ENCODE measurements at places on chromosomes 12 and 14.

- DNase-seq, result no peak
Measured at GRCh38 chr12:80625901-80626300, 81.5 kb upstream of the MYF6 start.

- no peak for DNase-seq
Measured at GRCh38 chr12:90075685-90076084, 367.0 kb upstream of the ATP2B1 start.

DNA sequence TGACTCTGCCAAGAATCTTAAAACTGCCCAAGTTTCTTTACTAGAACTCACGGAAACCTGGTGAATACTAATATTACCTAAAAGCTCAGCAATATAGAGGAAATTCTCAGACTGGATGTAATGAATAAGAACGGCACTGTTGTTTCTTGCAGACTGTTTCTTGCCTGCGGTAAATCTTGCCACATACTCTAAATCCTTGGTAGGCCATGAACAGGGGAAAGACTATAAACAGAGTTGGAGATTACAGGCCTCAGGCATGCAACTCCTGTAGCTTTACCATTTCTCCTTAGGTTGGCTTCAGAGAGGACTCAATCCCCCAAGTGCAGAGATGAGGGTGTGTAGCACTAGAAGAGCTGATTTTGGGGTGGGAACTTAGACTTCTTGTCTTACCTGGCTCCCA, 1.1 kb downstream of the ALDH6A1 start:
- no peak for DNase-seq

GRCh38 chr14:92532490-92533163, 19.0 kb downstream of the RIN3 start:
- no peak for DNase-seq

GRCh38 chr12:64810831-64811230, 13.6 kb upstream of the TBC1D30 start:
- no peak for DNase-seq

DNA sequence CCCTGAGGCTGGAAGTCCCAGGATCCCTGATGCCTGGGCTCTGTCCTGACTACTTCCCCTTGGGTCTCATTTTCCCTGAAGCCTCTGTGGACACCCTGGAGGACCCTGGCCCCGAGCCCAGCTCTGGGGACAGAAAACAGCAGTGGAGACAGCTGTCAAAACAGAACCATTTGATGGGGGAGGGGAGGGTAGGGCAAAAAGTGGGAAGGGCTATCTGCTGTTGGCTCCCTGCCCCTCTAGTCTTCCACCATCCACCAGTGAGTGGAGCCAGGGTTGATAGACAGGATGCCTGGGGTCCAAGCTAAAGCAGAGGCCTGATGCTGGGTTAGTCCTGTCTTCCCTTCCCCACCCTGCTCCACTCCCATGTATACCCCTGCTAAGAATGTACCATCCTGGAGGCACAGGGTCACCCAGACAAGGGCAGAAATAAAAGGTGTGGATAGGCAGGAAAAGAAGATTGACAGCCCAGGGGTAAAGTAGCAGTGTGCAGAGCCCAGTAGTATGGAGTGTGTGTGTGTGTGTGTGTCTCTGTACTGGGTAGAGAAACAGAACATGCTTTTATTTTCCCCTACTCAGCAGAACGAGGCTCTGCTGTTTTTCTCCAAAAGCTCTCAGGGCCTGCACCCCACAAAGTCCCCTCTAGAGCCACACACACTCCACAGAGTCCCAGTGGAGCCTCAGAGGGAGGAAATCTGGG, 9.8 kb downstream of the ZNF385A start:
- no peak for DNase-seq

DNA sequence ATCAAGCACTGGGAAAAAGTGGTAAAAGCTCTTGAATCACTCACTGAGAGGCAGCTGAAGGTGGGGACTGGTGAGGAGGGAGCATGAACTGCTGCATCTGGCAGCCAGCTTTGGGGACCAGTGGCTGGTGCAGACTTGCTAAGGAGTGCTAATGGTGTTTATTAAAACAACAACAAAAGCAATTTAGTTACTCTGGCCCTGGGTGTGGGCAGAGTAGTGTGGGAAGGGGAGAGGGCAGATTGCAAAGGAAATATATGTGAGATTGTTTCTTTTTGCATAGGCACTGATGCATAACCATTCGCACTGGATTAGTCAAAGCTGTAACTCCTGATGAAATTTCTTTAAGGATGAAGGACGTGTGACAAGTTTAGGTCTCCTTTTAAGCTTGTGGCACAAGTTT, 8.1 kb downstream of the TXNRD1 start:
- no peak for DNase-seq

DNA sequence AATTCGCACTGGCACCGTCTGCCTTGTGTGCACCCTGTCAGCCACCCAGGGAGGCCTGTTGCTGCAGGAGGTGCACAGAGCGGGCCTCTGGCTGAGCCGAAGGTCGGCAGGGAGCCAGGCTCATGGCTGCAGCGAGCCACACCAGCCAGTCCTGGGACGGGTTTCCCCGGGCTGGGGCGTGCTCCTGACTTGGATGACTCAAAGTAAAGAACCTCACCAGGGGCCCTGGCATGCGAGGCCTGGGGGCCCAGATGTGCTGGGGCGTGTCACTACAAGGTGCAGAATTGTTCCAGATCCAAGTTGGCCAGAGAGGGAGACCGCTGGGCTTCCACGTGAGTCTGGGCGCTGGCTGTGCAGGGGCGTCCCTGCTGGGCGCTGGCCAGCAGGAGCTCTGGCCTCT, 34.5 kb downstream of the FBRSL1 start:
- DNase-seq, result no peak

DNA sequence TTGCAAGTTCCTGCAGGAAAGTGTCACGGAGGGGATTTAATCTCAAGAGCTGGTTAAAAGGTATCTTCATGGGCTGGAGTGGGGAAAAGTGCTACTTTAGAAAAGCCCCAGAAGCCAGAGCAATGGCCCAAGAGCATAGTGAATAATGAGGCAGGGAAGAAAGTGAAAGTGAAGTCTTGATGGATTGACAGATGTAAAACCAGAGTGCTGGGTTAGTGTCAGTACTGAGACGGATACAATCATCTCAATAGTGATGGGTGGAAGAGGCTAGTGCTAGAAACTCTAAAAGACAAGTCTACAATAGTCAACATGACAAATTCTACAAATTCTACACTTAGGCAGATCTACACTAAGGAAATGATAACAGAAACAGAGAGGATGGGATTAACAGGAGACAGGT, 68.1 kb downstream of the CIT start:
- no peak for DNase-seq

- DNase-seq, result no peak
Measured at GRCh38 chr12:52313926-52314325, 7.3 kb downstream of the KRT83 start.

DNA sequence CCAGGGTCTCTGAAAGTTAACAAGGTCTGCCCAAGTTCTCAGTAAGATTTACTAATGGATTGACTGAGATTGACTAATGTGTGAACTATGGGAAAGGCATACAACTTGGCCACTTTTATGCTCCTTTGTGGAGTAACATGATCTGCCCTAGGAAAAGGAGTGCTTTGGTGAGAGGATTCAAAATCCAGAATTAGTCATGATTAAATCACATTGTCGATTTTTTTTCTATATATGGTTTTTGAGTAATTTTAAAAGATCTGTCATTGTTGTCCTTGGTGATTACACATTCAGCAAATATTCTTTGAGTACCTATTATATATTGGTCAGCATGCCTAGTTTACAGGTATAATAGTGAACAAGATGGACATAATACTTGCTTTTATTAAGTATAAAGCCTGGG, 147.7 kb upstream of the SYT10 start:
- DNase-seq, result no peak

GRCh38 chr12:111201036-111201435, 167.9 kb downstream of the PHETA1 start:
- DNase-seq, result no peak

DNA sequence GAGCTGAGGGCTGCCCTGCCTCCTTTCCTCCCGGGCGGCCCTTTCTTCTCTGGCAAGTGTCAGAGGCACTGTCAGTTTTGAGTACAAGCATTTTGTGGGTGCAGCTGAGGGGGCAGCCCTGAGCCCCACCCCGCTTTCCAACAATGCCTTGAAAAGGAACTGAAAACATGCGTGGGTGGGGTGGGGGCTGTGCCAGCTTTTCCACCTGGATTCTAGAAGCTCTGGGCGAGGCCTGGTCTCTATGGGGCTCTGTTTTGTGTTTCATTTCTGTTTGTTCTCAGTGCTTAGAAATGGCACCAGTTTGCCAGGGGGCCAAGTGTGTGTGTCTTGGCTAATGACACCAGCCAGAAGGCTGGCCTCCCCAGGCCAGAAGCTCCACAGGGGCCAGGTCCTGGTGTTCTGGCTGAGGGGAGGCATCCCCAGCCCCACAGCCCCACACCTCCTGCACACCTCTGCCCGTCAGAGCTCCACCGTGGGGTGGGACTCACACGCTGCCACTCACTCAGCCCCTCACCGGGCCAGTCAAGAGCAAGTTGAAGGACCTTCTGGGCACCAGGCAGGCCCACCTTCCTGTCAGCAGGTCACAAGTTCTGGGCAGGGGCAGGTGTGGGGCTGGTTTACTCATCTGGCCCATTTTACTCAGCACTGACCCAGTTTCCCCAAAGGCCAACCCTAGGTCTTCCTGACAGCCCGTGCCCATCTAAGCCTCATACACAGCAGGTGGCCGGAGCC, 155.1 kb downstream of the CALM1 start:
- DNase-seq, result no peak

GRCh38 chr14:79586989-79587598, 624.2 kb downstream of the DIO2 start:
- no peak for DNase-seq

- DNase-seq, result peak; percentile 42
Measured at GRCh38 chr12:46124848-46125619, 134.7 kb upstream of the SCAF11 start.

DNA sequence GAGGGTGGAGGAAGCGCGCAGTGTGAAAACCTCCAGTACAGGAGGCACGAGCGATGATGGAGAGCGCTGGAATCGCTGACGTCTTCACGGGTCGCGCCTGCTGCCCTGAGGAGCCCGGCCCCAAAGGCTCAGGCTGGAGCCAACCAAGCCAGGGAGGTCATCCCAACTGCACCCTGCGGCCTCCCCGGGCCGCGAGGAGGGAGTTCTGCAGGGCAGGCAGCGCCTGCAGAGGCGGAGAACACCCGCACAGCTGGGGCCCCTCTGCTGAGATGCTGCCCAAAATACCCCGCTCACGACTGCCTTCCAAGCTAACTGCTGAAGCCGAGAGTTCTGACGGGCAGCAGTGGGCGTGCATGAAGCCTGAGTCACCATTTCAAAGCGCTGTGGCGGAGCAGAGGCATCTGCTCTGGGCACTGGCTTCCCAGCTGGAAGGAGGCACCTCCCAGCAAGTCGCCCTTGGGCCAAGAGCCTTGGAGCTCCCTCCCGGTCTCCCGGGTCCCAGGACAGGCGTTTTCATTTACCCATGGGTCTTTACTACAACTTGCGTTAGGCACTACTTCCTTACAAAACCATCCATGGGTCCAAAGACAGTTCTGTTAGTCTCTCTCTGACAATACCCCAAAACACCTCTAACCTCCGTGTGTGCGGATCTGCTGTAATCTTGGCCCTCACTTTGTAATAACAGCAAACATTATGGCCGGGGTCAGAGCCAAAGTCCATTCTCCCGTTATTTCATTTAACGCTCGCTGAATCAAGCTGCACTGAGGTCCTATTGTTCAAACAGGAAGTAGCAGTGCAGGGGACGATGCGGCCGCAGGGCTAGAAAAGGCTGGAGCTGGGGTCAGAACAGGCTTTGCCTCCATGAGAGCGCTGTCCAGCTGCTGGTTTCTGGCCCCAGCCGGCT, 60.1 kb upstream of the RIMBP2 start:
- peak; percentile 31 for DNase-seq

GRCh38 chr12:131895640-131896079, 1.2 kb downstream of the ULK1 start:
- no peak for DNase-seq

GRCh38 chr12:39816671-39817185, 197.1 kb upstream of the ABCD2 start:
- DNase-seq, result no peak

- DNase-seq, result no peak
Measured at GRCh38 chr12:70607107-70607506, 30.1 kb downstream of the PTPRB start.

DNA sequence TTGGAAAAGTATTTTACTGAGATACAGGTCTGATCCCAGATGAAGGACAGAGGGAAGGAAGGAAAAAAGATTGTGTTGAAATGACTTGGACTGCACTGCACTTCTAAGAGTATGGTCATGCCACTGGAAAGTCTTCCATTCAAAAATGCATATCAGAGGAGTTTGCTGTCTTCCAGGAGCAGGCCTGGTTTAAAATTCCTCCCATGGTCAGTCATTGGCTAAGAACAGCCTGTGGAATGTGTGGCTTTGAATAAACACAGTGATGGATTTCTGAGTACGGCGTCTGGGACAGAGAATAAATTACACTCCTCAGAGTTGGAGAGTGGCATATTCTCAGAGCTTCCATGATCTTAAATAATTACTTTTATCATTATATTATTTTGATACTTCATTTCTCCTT, 245.8 kb upstream of the PDZRN4 start:
- no peak for DNase-seq

DNA sequence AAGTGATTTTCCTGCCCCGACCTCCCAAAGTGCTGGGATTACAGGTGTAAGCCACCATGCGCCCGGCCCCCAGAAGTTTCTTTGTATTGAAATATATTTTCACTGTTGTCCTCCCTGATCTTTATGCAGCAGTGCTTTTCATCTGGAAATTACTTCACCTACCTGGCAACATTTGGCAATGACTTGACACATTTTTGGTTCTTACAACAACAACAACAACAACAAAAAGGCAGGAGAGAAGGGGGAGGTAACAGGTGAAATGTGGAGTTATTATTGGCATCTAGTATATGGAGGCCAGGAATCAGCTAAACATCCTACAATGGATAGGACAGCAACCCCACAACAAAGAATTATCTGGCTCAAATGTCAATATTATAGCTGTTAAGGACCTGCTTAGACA, 13.9 kb downstream of the FANCM start:
- no peak for DNase-seq

DNA sequence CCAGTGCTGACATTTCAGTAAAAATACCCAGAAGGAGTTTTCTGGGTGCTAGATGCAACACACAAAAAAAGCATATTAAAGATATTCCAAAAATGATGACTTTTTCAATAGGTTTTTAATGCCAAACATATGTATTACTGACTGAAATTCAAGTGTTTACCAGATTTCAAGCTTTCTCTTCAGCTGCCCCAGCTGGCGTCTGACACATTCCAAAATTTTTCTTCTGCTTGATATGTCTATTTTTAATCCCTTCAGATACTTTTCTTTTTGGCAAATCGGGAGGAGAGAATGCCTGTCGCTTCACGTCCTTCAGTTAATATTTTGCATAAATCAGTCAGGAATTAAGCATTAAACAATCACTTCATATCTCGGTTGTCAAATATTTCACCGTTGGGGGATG, 7.1 kb upstream of the CCDC60 start:
- DNase-seq, result no peak

DNA sequence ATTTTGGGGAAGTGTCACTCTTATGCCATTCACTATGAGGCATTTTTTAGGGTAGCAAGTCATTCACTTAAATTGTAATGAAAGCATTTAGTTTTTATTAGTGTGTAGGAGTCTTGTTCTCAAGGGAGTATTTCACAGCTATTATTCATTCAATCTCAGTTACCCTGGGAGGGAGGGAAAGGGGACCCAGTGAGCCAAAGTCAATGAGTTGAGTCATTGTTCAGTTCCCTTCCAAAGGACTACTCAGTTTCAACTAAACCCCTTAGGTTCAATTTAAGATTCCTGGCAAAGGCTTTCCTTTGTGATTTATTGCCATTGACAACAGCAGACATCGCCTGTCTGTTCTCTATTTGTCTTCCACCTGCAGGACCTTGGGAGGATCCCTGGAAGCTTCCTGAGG, 29.3 kb upstream of the RASSF8 start:
- DNase-seq, result no peak

GRCh38 chr14:77067632-77068516, 30.2 kb upstream of the CIPC start:
- DNase-seq, result no peak
